ENCODE measurements at places on chromosomes 3 and 15.

- no peak for DNase-seq
Measured at GRCh38 chr15:68258692-68259091, 18.9 kb upstream of the FEM1B start.

DNA sequence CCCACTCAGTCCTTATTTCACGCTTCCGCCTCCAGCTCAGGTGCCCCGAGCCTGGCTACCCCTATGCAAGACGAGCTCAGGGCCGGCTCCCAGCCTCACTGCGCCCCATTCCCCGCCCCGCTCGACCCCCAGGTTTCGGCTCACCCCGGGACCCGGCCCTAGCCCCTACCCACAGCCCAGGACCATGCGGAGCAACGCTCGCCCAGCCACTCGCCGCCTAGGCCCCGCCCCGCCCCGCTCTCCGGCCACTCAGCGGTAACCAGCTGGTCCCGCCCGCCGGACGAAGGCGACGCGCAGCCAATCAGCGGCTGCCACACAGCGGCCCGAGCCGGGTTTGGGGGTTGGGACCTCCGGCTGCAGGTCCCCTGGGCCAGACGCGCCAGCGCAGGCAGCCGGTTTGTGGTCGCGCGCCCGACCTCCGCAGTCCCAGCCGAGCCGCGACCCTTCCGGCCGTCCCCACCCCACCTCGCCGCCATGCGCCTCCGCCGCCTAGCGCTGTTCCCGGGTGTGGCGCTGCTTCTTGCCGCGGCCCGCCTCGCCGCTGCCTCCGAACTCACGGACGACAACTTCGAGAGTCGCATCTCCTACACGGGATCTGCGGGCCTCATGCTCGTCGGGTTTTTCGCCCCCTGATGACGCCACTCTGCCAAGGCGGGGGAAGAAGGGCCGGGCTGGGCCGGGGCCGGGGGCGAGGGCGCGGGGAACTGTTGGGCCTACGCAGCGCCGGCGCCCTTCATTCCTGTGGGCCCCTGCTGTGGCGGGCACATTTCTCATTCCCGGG lies at the start of gene CATSPER2:
Gene CATSPER2, minus strand, starts transcription at position 196 of the 781 bp plus-strand sequence. CDS start 783 bp downstream, outside the sequence.
- no peak for DNase-seq

- no peak for DNase-seq
Measured at GRCh38 chr3:158548691-158549090, 22.3 kb upstream of the MLF1 start.

- no peak for DNase-seq
Measured at GRCh38 chr15:76135516-76135915, 75.7 kb downstream of the TMEM266 start.

- no peak for DNase-seq
Measured at GRCh38 chr3:131775650-131776049, 259.2 kb downstream of the CPNE4 start.

Measured in RKO (cell line).